ENCODE measurements at places on chromosomes 12 and 14.

GRCh38 chr12:106493531-106493930 lies 89.3 kb upstream of the RFX4 start:
- peak; percentile 38 for DNase-seq

- DNase-seq = no peak
Measured at GRCh38 chr12:52197371-52198231, 5.8 kb upstream of the KRT80 start.

DNA sequence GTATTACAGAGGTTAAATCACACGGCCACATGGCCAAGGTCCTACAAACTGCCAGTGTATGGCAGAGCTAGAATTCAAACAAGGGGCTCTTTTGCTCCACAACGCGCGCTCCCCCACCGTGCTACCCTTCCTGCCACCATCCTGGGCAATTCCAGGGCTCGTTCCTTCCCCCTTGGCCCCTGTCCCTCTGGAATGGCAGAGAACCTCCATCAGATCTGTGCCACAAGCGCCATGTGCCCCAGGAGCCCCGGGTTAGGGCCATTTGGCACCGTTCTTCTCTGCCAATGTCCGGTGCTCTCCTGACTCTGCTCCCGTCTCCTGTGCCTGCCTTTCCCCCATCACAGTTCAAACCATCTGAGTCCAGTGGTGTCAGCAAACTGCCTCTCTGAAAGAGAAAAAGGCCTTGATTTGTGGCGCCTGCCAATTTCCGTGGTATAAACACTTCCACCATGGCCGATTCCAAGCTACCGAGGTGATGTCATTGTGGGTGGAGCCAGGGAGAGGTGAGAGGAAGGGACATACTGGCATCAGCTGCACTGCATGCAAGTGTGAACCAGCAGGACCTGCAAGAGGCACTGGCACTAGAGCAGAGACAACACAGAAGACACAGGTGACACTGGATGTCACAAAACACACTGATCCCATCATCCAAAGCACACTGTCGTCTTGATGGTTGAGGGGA lies 163.1 kb downstream of the CALM1 start:
- DNase-seq = no peak

DNA sequence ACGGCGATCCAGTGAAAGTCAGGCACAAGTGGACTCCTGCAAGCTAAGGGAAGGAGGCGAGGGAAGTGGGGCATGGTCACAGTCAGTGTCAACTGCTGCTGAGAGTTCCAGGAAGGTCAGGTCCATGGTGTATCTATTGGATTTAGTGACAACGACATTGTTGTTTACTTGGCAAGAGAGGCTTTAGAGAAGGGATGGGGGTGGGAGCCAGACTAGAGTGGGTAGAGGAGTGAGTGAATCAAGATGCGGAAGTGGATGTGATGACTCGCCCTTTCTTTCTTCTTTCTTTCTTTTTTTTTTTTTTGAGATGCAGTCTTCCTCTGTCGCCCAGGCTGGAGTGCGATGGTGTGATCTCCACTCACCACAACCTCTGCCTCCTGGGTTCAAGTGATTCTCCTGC lies 12.5 kb downstream of the P2RX7 start:
- DNase-seq = no peak

DNA sequence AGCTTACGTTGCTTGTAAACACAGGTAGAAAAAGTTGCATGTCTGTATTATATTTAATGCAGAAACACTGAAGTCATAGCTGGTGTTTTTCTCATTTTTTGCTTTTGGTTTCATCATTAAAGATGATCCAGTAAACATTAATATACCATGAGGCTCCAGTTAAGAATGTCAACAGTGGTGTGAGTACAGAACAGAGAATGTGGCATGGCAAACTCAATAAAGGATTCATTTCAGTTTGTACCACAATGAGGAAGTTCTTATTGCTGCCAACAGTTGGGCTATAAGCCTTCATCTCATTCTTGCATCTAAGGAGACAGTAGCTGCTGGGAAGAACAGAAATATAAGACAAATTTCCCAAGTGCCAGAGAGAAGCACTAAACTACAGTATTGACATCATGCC lies 72.1 kb upstream of the ST8SIA1 start:
- DNase-seq = no peak

- no peak for DNase-seq
Measured at GRCh38 chr14:29918981-29919380, 8.7 kb downstream of the PRKD1 start.

- DNase-seq = no peak
Measured at GRCh38 chr12:13772264-13772663, 209.1 kb downstream of the GRIN2B start.

DNA sequence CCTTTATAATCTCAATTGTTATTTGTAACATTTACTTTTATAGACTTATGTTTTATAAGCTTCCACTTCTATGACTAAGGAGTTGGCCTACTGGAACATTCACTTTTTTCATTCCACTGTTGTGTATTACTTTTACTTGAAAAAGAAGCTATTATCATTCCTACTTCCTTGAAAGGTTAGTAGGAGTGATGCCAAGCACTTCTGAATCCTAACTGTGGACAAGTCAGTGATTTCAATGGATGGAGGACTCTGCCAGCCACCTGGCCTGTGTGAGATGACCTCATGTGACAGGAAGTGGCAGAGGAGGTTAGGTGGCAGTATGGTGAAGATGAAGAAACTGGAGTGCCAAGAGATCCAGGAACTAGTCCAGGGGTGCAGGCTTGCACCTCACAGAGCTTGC lies 46.0 kb downstream of the TECPR2 start:
- DNase-seq = no peak

DNA sequence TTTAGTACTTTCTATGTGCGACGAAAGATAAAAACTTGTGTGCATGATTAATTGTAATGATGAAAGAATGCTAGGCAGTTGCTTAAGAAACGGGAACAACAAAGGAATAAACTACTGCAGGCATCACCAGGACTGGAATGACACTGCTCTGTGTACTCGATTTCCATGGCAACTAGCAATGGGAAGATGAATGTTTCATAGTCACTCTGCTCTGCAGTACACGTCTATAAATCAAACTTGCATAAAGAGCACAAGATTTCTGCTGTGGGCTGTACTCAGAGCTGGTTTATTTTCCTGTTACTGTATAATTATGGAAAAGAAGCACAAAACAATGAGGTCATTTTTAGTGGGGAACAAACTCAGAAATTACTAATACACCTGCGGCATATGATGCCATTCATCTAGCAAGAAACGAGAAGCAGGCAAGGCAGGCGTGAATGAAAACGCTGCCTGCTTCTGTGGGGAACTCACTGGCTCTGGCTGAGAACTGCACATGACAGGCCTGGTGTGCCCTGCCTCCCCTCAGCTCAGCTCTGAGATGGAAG lies 41.8 kb downstream of the EFCAB11 start:
- DNase-seq = no peak

DNA sequence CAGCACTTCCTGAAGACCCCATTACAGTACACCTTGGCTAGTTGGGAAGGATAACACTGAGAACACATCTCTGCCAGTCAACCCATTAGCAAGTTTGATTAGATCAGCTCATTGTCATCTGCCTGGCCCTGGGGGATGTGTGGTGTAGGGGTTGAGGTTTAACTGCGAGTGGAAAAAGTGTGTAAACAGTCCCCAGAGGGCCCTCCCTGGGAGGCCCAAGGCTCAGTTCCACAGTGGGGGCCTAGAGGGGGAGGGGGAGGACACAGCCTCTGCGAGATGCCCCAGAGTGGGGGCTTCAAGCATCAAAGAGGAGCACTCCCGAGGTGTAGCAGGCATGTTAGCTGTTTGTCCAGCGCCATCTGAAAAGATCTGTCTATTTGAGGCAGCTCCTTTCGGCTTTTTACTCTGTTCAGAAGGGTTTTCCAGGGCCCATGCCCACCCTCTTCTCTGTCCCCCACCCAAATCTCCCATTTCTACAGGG lies 344 bp downstream of the LPAR5 start:
- DNase-seq = no peak

DNA sequence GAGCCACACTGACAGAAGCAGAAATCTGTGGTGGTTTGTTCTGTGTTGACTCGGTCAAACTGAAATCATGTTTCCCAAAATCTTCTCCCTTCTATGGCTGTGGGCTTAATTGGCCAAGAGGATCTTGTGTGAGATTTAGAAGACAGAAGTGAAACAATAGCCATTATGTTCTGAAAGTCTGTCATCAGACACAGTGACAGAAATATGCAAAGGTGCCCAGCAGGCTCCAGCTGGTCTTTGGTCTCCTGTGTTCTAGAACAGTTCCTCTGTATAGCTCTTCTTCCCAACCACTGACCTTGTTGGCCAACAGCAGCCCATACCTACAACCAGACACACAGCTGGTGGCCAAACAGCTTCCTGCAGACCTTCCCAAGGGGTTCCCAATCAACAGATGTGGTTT lies 25.0 kb upstream of the COCH start:
- no peak for DNase-seq

DNA sequence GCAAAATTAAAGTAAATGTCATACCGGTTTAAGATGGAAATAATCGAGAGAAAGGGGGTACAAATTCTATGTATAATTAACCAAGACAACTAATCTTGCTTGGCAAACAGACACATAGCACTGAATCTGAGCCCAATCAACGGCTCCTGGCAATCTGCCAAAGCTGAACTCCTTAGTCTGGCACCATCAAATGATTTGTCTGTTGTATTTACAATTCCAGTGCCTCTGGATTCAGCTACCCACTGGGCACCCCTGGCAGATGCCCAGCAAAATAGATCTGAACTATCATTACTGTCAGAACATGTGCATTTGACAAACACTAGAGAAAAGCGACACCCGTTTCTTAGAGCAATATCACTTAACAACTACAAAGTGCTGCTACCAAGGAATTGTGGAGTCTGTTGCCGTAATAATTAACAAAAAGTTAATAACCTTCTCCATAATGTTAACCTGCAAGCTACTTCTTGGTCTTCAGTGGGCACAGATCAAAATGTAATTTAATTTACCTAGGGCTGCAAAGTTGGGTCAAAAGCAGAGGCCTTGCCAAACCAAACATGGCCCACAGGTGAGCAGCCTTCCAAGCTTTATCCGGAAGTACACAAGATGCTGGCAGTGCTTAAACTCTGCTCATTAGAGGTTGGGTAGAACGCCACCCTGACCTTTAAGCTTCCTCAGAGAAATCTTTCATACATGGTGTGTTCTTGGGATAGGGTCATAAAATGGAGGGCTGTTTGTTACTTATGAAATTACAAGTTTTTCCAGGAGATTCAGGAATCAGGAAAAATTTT lies 7.6 kb downstream of the EGLN3 start:
- no peak for DNase-seq

DNA sequence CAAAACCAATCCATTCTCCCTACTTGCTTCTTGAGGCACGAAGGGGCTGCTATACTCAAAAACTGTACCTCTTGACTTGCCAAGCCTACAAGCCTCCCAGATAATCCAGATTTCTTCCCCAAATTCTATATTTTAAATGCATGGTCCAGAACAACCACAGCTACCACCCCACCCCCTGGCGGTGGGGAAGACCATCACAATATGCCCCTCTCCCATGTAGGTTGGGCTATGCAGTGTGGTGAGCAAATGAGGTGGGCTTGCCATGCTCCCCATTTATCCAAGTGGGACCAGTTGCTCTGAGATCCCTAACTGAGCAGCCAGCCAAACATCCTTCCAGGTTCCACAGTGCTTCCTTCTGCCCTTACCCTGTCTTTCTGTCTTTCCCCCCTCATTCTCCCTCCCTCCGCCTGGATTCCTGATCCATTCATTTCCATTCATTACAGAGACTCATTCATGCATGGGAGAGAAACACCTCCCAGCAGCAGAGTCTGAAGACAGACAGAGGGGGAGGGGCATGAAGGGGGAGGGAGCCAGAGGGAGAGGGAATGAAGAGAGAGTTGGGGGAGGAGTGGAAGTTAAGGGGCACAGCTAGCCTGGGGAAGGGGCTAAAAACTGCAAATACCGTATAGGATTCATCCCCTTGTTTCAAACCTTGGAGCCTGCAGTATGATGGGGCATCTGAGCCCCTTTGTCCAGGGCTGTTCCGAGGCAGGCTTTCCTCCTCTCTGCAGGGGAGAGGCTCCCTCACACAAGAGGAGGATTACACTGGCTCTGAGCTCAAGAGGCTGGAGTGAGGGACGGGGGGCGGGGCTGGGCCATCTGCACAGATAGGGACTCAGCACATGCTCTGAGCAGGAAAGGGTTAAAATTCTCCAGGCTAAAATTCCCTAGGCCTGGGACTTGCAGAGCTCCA lies 4.4 kb downstream of the ZNF219 start:
- peak; percentile 14 for DNase-seq

DNA sequence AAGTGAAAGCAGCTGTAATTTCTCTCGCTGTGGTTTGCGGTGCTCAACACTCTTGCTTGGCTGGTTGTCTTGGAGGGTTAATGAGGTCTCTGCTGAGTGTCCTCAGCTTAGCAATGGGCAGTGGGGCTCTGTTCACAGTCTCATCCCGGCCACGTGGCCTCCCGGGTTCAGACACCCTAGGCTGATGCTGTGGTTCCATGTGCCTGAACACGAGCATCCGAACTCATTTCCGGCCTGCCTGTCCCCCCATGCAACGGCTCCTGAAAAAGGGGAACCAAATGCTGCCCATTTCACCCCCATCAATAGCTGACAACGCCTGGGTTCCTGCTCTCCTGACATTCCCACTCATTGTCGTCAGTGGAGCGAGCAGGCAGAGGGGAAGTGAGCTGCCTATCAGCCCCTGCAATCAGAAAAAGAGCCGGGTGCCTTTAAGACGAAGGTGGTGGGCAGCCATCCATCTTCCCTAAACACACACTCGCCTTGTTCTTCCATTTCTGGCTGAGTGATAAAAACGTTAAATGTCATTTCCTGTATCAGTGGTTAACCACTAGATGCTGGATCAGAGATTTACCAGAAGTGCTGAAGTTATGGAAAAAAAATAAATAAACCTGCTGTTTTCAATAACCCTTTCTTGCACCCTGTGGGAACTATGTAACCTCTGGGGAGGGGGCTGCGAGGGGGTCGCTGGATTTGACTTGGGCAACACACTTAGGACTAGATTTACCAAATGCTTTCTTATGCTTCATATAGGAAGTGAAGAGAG lies 60.3 kb upstream of the BCL2L14 start:
- DNase-seq = no peak

- DNase-seq = no peak
Measured at GRCh38 chr12:112121780-112122565, 3.4 kb upstream of the TRAFD1 start.

DNA sequence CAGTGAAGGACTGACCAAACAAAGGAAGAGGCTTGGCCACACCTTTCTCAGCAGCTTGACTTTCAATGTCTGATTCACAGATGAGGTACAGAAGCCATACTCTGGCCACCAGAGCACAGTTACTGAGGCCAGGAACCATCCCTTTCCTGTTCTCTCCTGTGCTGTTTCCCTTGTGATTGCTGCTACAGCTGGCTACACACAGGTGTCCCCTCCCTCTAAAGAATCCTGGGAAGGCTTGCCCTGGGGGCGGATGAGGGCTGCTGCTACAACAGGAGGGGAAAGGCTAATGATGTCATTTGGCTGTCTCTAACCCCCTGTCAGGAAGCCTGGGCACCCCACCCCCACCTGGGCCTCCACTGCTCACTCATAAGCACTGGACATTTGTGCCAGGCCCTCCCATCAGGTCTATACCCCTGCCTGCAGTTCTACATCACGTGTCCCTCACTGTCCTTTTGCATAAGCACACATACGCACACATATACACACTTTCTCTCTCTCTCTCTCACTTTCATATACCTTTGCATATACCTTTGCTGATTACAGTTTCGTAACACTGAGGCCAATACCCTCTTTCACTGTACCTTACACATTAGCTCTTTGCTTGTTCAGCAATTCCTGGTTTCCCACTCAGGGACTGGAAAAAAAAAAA lies 41.4 kb downstream of the PRPF40B start:
- DNase-seq = no peak

Data from HuH-7.5 (cell line).